Caco-2 (cell line): ENCODE measurements at places on chromosomes 12 and 14. TPM values are rescaled to one million over a fixed set of nuclear protein-coding genes. Genes with fewer than 3 reads are reported as not detected.

TSPAN19 gene
- not detected in 2 replicates for total RNA-seq

DNA sequence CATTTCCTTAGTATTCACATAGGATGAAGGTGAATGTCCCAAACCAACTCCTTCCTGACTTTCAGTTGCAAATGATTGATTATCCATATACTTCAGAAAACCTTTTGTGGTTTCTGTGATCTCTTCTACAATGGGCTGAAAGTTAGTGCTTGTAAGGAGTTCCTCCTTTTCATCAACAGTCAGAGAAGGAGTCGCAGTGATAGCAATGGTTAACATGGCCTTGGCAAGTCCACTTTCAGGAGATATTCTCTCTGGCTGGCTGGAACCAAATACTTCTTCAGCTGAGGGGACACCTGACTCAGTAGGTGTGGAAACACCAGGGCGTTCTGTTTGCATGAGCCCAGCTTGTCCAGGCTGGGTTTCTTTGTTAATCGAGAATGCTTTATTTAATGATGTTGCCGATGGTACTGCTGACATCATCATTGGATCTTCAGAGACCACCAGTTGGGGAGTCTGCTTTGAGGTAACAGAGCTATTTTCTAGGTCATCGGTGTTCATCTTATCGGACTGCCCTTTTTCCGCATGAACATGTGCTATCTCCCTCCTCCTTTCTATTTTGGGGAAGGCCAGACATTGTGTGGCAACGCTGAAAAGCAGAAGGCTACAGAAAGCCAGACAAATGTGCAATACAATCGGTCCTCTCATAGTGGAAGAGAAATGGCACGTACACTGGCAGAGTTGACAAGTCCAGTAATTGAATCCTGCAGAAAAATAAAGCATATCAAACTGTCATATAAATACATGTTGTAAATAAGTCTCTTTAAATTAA, 13.1 kb downstream of the ARMH4 start:
- no peak for DNase-seq
- no peaks in the 10 kb centered on the region for H3K36me3 ChIP-seq
- H3K4me1 ChIP-seq, result no peaks in the 10 kb centered on the region
- no peak overlapping the region for H3K4me3 ChIP-seq

DNA sequence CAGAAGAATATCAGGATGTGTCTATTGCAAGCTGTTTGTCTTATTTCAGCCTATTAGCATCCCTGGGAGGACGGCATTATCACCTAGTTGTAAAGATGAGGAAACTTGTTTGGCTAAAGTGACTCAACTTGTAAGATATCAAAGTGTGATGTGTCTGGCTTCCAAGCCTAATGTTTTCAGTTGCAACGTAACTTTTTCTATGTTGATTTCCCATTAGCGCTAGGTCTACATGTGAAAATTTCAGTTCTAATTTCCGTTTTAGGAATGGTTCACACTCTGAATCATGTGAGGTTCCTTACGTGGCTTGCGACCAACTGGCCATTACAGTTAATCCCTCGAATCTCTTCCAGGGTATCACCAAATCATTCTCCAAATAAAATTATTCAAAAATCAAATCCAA, 58.0 kb downstream of the LLPH start:
- H3K27me3 ChIP-seq, result no peaks in the 10 kb centered on the region
- no peak overlapping the region for H3K27ac ChIP-seq

- no peak for DNase-seq
- no peaks in the 10 kb centered on the region for H3K4me1 ChIP-seq
- no peak overlapping the region for H3K27ac ChIP-seq
- H3K4me3 ChIP-seq, result no peak overlapping the region
Observed at GRCh38 chr12:124428792-124429281, 133.9 kb downstream of the RFLNA start.

- no peak overlapping the region for H3K4me3 ChIP-seq
- H3K27me3 ChIP-seq, result no peaks in the 10 kb centered on the region
- no peak overlapping the region for H3K27ac ChIP-seq
- peaks cover 19% of the 10 kb centered on the region for H3K4me1 ChIP-seq
- H3K36me3 ChIP-seq, result no peaks in the 10 kb centered on the region
- no peak for DNase-seq
Observed at GRCh38 chr12:6049992-6050391, 74.5 kb downstream of the VWF start.

- no peaks in the 10 kb centered on the region for H3K27me3 ChIP-seq
- no peak overlapping the region for H3K27ac ChIP-seq
- DNase-seq, result no peak
- H3K4me3 ChIP-seq, result no peak overlapping the region
Observed at GRCh38 chr12:27006797-27007467, 7.3 kb downstream of the TM7SF3 start.

LALBA gene
- not detected in 2 replicates for total RNA-seq

LTB4R2 gene
- total RNA-seq, result 10.3 and 12.3 TPM in 2 replicates

DNA sequence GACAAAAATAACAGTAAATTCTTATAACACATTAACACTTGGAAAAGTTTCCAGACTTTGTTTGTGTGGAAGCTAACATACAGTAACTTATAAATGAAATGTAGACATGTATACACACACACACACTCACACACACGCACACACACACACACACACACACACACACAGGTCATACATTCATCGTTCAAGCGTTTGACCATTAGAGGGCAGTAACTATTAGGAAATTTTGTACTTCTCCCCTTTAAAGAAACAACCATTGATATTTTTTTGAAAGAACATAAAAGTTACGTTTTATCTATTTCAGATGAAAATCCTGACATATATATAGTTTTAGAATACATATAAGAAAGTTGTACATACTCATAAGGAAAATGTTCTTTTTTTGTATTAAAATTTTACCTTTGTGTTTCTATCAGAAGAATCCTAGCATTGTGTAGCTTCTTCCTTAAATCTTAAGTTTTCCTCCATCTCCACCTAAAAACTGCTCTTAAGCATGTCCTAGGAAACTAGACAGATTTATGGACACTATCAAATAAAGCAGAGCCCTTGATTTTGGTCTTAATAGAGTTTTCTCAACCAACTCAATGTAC, 29.0 kb downstream of the PTPRQ start:
- H3K4me3 ChIP-seq, result no peak overlapping the region
- H3K4me1 ChIP-seq, result no peaks in the 10 kb centered on the region
- no peak overlapping the region for H3K27ac ChIP-seq
- DNase-seq, result no peak
- no peaks in the 10 kb centered on the region for H3K36me3 ChIP-seq
- H3K27me3 ChIP-seq, result no peaks in the 10 kb centered on the region

DNA sequence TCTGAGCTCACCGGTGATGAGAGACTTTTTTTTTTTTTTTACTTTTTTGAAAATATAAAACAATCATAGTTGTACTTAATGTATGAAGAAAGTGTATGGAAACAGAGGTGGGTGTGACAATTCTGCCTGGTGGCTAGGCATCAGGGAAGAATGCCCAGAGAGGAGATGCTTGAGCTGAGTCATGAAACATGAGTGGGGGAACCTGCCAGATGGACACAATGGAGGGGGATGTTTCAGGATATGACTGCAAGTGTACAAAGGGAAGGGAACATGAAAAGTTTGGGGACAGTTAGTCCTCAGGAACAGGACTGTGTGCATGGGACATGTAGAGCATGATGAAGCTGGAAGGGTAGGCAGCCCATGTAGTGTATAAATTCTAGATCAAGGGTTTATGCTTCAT, 274.2 kb upstream of the E2F7 start:
- no peaks in the 10 kb centered on the region; the same call in 1 of the 2 replicates for H3K27me3 ChIP-seq
- H3K36me3 ChIP-seq, result no peaks in the 10 kb centered on the region
- H3K27ac ChIP-seq, result no peak overlapping the region
- H3K4me1 ChIP-seq, result no peaks in the 10 kb centered on the region
- no peak for DNase-seq
- no peak overlapping the region for H3K4me3 ChIP-seq

EIF2S3B gene
- total RNA-seq, result 0.73 and 1.1 TPM in 2 replicates
